ENCODE measurements at places on chromosomes 3 and 15.

GRCh38 chr3:14780927-14781507 lies 37.7 kb upstream of the FGD5 start:
- H3K27me3 ChIP-seq: no peaks in the 10 kb centered on the region
- no peaks in the 10 kb centered on the region for H3K36me3 ChIP-seq
- no peaks in the 10 kb centered on the region for H3K4me1 ChIP-seq
- no peak overlapping the region for H3K4me3 ChIP-seq
- DNase-seq: no peak

DNA sequence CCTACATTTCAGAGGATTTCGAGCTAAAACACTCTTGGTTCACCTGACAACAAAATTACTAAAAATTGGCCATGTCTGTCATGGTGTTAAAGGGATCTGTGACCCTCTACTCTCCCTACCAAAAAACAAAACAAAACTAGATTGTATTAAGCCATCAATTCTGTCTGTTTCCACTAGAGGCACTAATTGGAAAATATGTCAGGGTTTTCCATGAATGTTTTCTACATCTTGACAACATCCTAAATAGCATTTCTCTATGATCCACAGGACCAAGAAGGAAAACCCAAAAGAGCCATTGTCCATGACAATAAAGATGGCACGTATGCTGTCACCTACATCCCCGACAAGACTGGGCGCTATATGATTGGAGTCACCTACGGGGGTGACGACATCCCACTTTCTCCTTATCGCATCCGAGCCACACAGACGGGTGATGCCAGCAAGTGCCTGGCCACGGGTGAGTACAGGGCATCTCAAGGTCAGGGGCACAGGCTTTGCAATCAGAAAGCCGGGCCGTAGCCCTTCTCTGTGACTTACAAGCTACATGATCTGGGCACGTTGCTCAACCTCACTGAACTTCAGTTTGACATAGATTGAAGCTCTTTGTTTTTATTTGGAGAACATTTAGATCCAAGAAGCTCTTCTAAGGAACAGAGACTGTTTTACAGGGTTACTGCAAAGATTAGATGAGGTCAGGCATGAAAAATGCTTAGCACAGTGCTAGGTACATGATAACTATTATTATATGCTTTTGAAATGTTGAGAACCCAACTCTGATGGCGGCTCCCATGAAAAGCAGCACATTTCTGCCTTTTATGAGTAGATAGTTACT lies 74.8 kb downstream of the DNASE1L3 start:
- no peak for DNase-seq
- no peak overlapping the region for H3K4me3 ChIP-seq
- no peaks in the 10 kb centered on the region for H3K27me3 ChIP-seq
- H3K4me1 ChIP-seq: no peaks in the 10 kb centered on the region
- no peak overlapping the region for H3K27ac ChIP-seq

GRCh38 chr3:182787302-182788036 lies 5.8 kb upstream of the ATP11B start:
- H3K27ac ChIP-seq: no peak overlapping the region
- no peaks in the 10 kb centered on the region for H3K36me3 ChIP-seq
- no peak for DNase-seq
- no peaks in the 10 kb centered on the region for H3K4me1 ChIP-seq

DNA sequence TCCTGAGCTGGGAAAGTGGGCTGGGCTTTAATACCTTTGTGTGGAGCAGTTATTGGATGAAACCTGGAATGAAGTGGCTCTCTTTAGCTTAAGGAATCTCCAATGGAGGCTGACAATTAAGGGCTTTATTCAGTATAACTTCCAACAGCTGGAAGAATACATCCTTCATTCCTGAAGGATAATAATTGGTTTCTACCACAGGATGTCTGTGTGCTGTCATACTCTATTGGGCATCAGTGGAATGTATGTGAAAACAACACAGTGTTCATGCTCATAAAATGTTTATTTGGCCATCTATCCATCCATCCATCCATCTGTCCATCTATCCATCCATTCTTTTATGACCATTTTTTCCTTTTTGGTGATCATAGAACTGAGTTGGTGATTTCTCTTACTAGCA lies 220.7 kb upstream of the GAP43 start:
- no peaks in the 10 kb centered on the region for H3K4me1 ChIP-seq
- DNase-seq: no peak
- H3K27ac ChIP-seq: no peak overlapping the region
- no peaks in the 10 kb centered on the region for H3K27me3 ChIP-seq
- H3K4me3 ChIP-seq: no peak overlapping the region
- no peaks in the 10 kb centered on the region for H3K36me3 ChIP-seq

DNA sequence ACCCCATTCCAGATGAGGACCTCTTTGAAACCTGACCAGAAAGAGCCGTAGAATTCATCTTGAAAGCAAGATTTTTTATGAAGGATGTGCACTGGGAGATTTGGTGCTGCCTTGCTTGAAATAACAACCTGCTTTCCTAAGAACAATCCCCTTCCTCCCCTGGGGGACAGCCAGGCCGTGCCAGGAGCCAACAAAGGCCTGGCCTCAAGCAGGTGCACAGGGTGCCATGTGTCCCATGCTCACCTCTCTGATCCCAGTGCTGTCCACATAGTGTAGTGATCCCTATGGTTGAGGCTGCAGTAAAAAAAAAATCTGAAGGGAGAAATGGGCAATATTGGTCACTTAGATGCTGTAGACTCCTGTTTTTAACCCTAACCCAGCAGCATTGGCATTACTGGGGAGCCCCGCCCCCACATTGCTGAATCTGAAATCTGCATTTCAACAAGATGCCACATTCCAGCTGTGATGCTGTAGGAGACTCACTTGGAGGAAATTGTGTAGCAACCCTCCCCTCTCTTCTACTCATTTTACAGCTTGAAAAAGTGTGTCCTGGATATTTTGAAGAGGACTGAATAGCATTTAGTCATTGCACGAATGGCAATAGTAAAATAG lies 171.2 kb downstream of the APBA2 start:
- H3K27me3 ChIP-seq: no peaks in the 10 kb centered on the region
- H3K36me3 ChIP-seq: no peaks in the 10 kb centered on the region
- no peaks in the 10 kb centered on the region for H3K4me1 ChIP-seq
- no peak for DNase-seq
- no peak overlapping the region for H3K27ac ChIP-seq

- no peaks in the 10 kb centered on the region for H3K27me3 ChIP-seq
- no peak for DNase-seq
- no peak overlapping the region for H3K27ac ChIP-seq
- no peaks in the 10 kb centered on the region for H3K36me3 ChIP-seq
Measured at GRCh38 chr15:57865294-57865693, 158.8 kb downstream of the POLR2M start.

GRCh38 chr3:191721390-191721861 lies 260.5 kb downstream of the PYDC2 start:
- no peak overlapping the region for H3K27ac ChIP-seq
- no peaks in the 10 kb centered on the region for H3K4me1 ChIP-seq
- no peaks in the 10 kb centered on the region for H3K27me3 ChIP-seq

GRCh38 chr15:76663529-76663928 lies 241.6 kb downstream of the SCAPER start:
- H3K27ac ChIP-seq: no peak overlapping the region
- no peak for DNase-seq
- H3K36me3 ChIP-seq: no peaks in the 10 kb centered on the region
- H3K27me3 ChIP-seq: no peaks in the 10 kb centered on the region
- no peaks in the 10 kb centered on the region for H3K4me1 ChIP-seq

DNA sequence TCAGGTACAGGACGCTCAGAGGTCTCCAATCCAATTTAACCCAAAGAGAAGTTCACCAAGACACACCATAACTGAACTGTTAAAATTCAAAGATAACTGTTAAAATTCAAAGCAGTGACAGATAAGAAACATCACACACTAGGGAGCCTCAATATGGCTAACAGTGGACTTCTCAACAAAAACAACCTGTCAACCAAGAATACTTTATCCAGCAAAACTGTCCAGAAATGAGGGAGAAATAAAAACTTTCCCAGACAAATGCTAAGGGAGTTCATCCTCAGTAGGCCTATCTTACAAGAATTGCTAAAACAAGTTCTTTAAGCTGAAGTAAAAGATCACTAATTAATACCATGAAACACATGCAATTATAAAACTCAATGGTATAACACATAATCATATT lies 36.3 kb upstream of the MYLK start:
- no peak overlapping the region for H3K4me3 ChIP-seq
- no peaks in the 10 kb centered on the region for H3K27me3 ChIP-seq
- H3K27ac ChIP-seq: no peak overlapping the region
- peaks cover 11% of the 10 kb centered on the region for H3K36me3 ChIP-seq

DNA sequence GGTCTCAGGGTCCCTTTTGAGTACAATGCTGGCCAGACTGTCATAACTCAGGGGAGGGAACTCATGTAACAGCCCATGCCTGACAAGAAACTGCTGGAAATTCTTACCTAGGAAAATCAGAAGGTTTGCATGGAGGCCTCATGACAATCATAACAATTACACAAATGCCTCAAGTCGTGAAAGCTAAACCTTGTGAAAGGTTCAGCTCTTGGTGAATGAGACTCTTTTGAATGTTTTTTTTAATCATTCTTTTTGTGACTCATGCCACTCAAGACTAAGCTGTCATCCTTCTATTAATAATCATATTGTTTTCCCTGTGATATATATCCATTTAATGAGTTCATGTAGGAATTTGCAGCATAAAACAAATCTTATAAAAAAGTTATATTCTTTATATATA lies 61.4 kb upstream of the LEKR1 start:
- no peaks in the 10 kb centered on the region for H3K27me3 ChIP-seq
- DNase-seq: no peak
- H3K36me3 ChIP-seq: no peaks in the 10 kb centered on the region
- H3K4me3 ChIP-seq: no peak overlapping the region

DNA sequence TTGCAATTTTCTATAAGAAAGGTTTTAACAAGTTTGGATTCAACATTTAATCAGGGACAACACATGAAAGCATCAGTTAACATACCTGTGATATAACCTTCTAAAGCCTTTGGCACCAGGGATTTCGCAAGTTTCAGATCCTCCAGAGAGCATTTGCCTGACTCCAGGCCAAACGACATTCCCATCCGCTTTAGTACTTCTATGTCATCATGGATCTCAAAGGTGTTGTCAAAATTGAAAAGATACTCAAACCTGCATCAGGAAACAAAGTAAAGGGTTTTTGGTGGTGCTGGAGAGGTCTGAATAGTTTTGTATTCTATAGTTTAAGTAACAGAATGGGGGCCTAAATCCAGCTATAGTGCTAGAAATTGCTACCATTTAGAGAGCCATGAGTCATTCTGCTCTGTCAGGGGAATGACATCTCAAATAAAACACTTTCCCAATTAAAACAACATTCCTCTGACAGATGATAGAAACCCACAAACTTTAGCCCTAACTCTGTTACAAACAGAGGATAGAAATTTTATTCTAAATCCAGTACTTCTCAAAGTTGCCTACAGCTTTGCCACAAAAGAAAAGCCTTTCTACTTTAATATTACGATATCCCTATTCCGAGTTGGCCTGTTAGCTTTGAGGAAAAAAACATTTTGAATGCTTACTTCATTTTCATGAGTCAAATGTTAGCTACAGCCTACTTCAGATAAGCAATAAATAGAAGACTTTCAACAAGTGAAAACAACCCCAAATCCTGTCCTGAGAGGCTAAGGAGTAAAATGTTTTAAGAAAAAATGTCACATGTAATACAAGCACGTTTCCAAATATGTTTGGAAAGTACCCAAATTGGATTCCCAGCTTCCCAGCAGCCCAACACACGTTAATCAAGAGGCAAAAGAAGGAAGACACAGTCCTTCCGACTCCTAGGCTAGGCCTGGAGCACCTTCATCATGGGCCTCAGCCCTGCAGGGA lies 83.4 kb downstream of the ATP1B3 start:
- no peak for DNase-seq
- H3K27ac ChIP-seq: no peak overlapping the region
- no peaks in the 10 kb centered on the region for H3K36me3 ChIP-seq
- no peaks in the 10 kb centered on the region for H3K27me3 ChIP-seq
- H3K4me3 ChIP-seq: no peak overlapping the region

GRCh38 chr3:32391643-32392535 lies at the start of gene CMTM7:
TSS of gene CMTM7 (plus strand) at chr3:32391853. CDS start at chr3:32391907, 54 bp downstream.
- peaks cover 22% of the 10 kb centered on the region for H3K4me1 ChIP-seq
- H3K36me3 ChIP-seq: no peaks in the 10 kb centered on the region
- DNase-seq: peak; percentile 70
- peak within 1 kb of the TSS; percentile 83 for H3K27ac ChIP-seq
- H3K27me3 ChIP-seq: no peaks in the 10 kb centered on the region

DNA sequence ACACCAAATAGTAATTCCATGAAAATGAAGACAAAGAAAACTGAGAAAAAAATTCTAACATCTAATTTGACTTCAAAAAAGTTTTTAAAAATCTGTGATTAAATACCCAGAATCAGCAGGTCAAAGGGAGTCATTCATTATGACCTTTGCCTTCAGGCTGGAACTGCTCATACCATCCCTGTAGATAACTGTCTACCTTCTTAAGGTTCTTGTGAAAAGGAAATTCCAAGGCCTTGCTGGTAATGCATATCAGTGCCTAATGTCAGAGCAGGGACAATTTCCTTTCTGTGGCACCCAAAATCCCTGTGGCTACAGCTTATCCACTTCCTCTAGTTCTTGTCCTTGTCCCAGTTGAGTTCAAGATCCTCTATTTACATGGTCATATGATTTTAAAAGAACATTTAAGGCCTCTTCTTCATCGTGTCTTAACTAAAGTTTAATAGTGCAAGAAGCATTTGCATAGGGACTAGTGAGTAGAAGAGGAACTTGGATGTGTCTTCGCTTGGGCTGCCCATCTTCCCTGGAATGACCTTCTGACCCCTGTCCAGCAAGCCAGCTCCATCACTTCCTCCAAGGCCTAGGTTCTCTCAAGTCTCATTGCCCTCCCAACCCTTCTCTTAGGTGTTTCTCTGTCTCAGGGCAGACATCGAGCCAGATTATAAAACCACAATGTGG lies 8.7 kb upstream of the PLCL2 start:
- DNase-seq: no peak
- no peaks in the 10 kb centered on the region for H3K36me3 ChIP-seq
- H3K4me1 ChIP-seq: no peaks in the 10 kb centered on the region
- H3K27ac ChIP-seq: no peak overlapping the region

GRCh38 chr3:160450846-160451245 lies 1.3 kb upstream of the TRIM59 start:
- H3K27me3 ChIP-seq: no peaks in the 10 kb centered on the region
- H3K27ac ChIP-seq: no peak overlapping the region
- H3K36me3 ChIP-seq: no peaks in the 10 kb centered on the region
- no peak overlapping the region for H3K4me3 ChIP-seq

Measured in effector memory CD4-positive, alpha-beta T cell (primary cell).